ENCODE measurements at places on chromosomes 2 and 18. TPM values are rescaled to one million over a fixed set of nuclear protein-coding genes. Genes with fewer than 3 reads are reported as not detected.

DNA sequence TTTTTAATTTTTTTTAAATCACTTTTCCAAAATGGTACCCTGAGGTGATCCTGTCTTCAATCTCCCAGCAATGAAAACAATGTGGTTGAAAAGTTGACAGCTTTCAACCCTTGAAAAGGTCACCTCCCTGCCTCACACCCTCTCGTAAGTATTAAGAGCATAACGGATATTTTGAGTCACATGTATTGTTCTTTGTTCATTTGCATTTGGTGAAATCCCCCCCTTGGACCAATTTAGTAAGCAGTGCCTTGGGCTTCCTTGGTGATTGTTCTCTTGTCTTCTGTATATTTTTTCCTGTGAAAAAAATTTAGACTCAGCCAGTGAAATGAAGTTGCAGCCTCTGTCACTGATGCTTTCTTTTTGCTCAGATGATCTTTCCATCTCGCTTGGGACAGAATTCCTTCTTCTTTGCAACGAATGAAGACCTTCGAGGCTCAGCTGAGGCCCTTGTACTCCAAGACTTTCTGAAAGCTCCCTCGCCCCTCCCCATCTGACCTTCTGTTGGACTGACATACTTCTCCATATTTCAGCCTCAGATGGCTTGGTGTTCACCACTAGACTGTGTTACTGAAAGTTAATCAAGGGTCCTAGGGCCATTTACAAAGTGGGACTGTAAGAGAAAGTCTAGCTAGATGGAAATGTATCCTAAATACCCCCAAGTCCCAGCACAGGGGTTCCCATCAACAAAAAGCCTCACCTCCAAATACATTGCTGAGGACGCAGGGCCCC, 158.4 kb downstream of the BCL2 start:
- no peak for DNase-seq

GRCh38 chr2:201018636-201019035, 52.8 kb downstream of the HYCC2 start:
- peak; percentile 18 for DNase-seq

Gene OSR1
- 14.9 TPM for total RNA-seq

- DNase-seq = peak; percentile 10
Measured at GRCh38 chr18:22427822-22428549, 10.3 kb upstream of the CTAGE1 start.

DNA sequence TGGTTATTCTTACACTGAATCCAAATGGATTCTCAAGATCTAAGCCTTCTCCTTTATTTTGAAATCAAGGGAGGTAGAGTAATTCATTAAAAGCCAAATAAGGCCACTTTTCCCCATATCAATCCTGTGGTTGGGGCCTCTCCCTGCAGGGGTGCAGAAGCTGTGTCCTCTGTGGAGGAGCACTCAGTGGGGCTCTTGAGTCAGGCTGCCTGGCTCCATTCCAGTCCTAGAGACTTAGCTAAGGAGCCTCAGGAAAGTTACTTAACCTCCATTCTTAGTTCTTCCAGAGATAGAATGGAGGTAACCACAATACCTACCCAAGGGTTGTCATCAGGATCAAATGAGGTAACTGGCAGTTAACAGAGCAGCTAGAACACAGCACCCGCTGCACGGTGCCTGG, 564.3 kb downstream of the CMPK2 start:
- no peak for DNase-seq

DNA sequence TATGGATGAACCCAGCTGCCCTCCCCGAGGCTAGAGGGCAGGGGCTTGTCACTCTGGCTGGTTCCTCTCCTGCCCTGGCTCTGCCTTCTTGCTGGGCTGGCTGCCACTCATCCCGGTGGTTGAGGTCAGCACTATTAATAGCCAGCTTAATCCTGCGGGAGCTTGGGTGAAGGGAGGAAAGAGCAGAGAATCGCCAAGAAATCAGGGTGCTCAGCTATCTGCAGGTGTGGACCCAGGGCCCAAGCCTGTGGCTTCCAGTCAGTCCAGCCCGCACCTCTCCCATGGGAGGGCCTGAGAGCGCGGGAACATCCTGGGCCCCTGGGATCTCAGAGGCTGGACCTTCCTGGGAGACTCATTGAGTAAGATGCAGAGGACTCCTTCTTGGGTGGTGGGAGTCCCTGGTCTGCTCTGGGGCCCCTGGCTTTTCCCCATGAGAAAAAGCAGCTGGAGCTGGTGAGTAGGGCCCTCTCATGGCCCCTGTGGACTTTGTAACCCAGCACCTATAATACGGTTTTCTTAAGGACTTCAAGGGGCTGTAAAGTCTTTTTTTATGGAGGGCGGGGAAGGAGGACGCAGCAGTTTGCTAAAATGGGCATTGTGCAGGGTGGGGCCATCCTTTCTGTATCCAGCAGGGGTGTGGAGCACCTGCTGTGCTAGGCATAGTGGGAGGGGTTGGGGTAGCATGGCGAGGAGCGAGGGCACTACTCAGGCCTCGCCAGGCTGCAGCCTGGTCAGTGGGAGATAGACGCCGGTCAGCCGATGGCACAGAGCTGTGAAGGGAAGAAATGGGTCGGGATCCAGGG, 27.4 kb upstream of the CNNM3 start:
- peak; percentile 81 for DNase-seq

DNA sequence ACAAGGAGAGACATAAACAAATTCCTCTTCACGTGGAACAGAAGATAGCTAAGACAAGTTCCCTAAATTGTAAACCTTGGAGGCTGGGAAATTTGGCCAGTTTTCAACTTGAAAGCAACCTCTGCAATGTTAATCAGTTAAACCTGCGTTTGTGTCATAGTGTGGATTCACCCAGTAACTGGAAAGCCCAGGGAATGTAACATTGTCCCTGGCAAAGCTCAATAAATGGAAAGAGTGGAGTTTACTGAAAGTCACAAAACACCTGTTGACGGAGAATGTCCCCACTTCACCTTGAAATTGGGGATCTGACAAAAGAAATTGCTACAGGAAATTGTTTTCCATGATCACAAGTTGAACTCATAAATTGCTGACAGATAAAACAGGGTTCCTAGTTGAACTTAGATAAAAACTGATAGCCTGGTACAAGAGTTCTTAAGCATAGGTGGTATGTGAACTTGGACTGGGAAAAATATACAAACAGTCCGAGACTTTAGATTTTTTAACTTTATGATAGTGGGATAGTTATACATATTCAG, 15.0 kb upstream of the ME2 start:
- no peak for DNase-seq

DNA sequence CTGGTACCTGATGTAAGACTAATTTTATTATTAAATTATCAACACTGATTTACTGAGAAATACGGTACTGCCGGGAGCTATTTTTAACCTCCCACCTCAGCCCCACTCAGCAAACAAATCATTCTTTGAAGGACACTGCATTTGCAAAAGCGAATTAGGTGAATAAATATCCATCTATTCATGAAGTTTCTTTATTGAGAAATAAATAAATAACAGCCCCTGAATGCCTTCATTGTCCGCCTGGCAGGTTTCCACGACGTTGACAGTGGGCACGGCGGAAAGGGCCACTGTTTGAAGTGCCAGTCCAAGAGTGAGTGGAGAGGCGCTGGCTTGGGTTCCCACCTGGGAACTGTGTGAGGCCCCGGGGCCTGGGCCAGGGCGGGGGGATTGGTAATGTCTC, 15.7 kb downstream of the C1QL2 start:
- no peak for DNase-seq

- DNase-seq = no peak
Measured at GRCh38 chr2:188089901-188090300, 201.8 kb upstream of the GULP1 start.

GRCh38 chr2:168438553-168438952, 17.5 kb upstream of the CERS6 start:
- no peak for DNase-seq

Gene MCEE
- total RNA-seq = 16.6 TPM

DNA sequence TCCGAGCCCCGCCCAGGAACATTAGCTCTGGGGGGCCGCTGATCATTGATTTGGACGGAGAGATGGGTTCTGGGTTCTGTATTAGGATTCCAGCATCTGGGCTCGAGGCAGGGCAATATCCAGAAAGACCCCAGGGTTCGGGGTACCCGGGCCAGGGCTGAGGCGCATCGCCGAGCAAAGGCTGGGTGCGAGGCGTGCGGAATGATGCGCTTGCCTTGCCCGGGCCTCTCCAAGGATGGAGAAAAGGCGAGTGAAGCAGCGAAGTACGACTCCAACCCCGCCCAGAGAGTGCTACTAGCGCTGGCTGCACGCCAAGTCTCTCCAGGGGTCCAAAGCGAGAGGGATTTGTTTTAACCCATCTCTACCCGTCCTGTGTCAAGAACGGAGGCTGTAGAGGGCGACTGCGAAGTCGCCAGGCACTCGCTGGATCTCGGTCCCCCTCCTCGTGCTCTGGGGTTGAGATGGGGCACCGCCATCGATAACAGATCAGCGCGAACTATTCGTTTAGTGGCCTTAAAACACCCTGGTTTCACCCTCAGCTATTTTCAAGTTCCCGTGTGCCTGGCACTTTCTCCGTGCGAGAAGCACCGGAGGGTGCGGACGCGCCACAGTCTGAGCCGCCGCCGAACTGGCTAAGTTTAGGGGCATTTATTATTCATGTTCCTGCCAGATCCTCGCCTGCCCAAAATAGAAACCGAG, 1.9 kb downstream of the ADCYAP1 start:
- no peak for DNase-seq

Gene SCN2A
- 0.33 TPM for total RNA-seq

GRCh38 chr2:67340133-67341011, 56.8 kb upstream of the ETAA1 start:
- no peak for DNase-seq

DNA sequence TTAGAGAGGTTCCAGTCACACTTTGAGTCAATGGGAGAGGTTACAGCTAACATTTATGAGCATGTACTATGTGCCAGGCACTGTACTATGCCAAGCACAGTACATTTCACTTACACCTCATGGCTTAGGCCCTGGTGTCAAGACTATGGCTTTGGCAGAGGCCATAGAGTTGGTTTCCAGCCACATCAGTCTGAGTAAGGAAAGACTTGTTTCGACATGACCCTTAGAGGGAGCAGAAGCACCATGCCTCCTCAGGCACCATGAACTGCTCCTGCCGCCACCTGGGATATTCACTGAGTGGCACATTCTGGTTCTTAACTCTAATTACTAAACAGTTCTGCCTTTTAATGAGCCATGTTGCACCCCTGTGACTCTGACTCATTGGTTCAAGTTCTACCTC, 12.7 kb downstream of the DGUOK start:
- peak; percentile 14 for DNase-seq

Gene IL36G
- total RNA-seq = not detected

GRCh38 chr18:33987206-33987605, 237.5 kb downstream of the NOL4 start:
- no peak for DNase-seq

- DNase-seq = no peak
Measured at GRCh38 chr2:150063432-150063889, 424.0 kb downstream of the RND3 start.

DNA sequence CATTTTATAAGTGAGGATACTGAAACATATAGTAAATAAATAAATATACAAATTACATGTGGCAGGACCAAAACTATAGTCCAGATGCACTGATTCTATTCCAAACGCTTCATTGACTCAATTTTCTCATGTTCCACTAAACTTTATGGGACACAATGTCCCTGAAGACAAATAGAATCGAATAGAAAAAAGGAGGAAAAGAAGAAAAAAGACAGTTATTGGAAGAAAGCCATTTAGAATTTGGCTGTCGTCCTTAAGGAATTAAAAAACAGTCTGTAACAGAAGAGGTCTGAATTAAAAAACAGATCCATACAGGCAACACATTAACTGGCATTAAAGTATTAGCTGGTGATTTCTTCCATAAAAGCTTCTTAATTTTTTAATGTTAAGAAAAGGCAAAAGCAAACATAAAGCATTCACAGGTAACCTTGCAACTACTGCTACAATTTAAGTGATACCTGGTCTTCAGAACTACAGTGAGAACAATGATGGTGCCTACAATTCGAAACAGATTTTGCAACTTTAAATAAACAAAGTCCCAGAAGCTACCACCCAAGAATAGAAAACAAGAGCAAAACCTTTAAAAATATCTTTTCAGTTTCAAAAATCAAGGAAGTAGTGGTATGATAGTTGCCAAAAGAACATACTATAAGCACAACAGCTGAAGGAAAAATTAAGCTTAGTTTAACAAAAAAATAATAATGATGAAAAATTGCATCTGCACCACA, 17.4 kb upstream of the CHAC2 start:
- DNase-seq = no peak

Gene KATNAL2
- total RNA-seq = 59.7 TPM

GRCh38 chr2:68806511-68807109, 64.6 kb downstream of the BMP10 start:
- DNase-seq = no peak

Gene IL1RL2
- 3.3 TPM for total RNA-seq

DNA sequence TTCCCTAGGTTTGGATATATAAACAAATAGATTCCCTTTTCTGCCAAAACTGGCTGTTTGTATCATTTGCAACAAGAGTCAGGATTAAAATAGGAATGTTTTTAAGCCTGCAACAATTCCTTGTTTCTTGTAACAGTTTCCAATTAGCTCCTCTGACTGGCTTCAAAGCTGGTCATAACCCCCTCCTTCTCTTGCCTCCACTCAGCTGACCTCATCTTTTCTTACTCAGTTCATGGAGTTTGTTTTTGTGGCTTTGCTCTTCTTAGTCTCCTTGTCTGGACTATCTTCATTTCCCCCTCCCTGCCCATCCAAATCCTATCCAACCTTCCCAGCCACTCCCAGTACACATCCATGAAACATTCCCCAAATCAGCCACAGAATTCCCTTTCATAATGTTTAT, 14.3 kb upstream of the RAPH1 start:
- DNase-seq = no peak

- DNase-seq = no peak
Measured at GRCh38 chr2:191252699-191253098, 7.5 kb downstream of the MYO1B start.

- no peak for DNase-seq
Measured at GRCh38 chr2:61220768-61221167, 58.8 kb downstream of the C2orf74 start.

GRCh38 chr18:77833807-77834206, 584.2 kb downstream of the GALR1 start:
- DNase-seq = no peak

- no peak for DNase-seq
Measured at GRCh38 chr2:7111626-7112025, 194.4 kb downstream of the RNF144A start.

DNA sequence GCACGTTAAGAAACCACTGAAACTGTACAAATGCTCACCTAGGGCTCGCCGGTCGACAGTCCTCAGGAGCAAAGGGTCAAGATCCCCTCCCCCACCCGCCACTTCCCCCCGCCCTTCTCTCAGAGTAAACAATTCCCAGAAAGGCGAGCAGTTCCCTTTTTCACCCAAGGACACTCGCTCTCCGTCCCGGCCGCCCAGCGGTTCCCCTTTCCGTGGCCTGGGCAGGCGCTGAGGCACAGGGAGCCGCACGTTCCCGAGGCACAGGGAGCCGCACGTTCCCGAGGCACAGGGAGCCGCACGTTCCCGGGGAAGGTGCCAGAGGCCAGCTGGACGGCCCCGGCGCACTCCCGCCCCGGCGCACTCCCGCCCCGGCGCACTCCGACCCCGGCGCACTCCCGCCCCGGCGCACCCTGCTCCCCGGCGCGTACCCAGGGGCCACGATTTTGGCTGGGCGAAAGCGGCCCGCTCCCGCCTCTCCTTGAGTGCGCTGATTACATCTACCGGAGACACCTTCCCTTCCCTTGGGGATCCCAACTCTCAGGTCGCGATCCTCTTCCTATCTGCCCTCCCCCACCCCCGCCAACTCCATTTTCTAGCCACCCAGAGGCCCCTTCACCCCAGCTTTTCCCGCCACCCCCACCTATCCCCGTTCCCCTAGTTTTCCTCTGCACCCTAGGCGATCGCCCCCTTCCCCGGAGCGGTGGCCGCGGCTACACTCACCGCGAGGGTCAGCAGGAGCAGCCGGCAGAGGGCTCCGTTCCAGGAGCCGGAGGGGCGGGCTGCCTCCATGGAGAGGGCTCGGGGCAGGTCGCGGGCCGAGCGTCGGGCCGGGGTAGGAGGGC, 817 bp downstream of the DSC2 start:
- DNase-seq = peak; percentile 80
